HepG2 (cell line): ENCODE measurements at places on chromosomes 11 and 22. TPM values are rescaled to one million over a fixed set of nuclear protein-coding genes. Genes with fewer than 3 reads are reported as not detected.
A peak's percentile ranks its signal among the peaks of the same experiment; 100 is the strongest.

The CHID1 gene
- 39.6 and 65.1 TPM in 2 replicates for total RNA-seq

The PYGM gene
- total RNA-seq = 0.11 TPM in 1 of 2 replicates, not detected in the other

The TBX1 gene
- total RNA-seq = not detected in 2 replicates

- H3K27ac ChIP-seq = no peak overlapping the region
- peak overlapping the region; percentile 40; the same call in 1 of the 2 replicates for H3K4me3 ChIP-seq
- peaks cover 28% of the 10 kb centered on the region for H3K4me1 ChIP-seq
- H3K36me3 ChIP-seq = no peaks in the 10 kb centered on the region
- DNase-seq = peak; percentile 54
- peaks cover 1% of the 10 kb centered on the region; the same call in 1 of the 2 replicates for H3K27me3 ChIP-seq
Observed at GRCh38 chr11:61949169-61950034, 749 bp upstream of the BEST1 start.
